GM13977 (cell line): ENCODE measurements at places on chromosomes 2 and 18.
A peak's percentile ranks its signal among the peaks of the same experiment; 100 is the strongest.

- DNase-seq = no peak
These were observed 180.1 kb upstream of the SPOPL start for GRCh38 chr2:138321458-138321857.

GRCh38 chr2:74498500-74499266 lies 720 bp downstream of the LBX2 start:
- peak; percentile 56 for DNase-seq

DNA sequence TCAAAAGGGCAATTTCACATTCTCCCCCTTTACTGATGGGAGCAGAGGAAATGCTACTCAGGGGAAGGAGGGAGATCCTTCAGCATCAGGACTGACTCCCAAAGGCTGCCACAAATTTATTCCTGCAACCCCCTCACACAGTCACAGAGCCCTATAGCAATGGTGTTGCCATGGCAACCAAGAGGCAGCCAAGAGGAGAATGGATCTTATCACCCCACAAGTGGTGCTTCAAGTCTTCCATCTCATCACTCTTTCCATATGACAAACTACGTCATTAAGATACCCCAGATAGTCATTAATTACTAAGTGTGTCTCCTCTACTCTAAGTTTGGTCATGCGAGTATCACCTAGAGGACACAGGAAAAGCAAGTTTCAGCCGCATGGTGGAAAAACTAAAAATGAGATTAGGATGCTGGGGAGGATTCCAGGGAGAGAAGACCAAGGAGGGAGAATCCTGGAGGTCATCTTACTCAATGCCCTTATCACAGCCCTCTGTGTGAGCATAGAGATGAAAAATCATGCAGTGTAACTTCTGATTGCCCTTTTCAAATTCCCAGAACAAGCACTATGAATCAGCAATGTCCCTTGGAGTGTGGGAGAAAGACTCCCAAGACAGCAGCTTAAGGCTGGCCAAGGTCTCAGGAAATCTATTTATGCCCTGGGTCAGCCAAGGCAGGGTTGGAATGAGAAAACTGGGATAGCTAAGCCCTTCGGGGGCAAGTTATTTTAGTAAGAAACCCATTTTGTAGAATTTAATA lies 885.7 kb upstream of the KLHL29 start:
- no peak for DNase-seq

- peak; percentile 64 for DNase-seq
These were observed 175.8 kb downstream of the LOXHD1 start for GRCh38 chr18:46481048-46481846.

DNA sequence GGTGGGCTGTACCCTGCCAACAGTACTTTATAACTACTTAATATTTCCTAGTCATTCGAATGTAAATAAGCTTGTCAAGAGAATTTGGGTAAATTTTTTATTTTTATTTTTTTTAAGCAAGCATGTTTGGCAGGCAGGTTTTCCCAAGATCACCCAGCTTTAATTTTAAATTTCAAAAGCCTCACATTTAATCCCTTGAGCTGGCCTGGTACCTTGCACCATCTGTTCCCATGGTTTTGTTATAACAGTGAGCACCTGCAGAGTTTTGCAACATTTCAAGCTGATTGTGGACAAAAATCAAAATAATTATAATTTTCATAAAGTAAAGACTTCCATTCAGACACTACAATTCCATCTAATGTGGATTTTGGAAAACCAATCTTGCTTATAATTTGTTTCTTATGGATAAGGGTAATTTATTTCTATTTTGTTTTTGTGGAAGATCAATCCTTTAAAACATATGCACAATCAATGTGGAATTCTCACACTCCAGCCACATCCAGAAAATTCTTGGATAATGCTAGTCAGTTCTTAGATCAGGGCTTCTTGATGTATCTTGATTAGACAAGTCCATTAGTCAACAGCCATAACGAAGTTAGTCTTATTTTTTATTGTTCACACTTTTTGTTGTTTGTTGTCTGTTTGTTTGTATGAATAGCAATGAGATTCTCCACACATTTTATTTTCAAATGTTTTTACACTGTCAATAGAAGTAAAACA lies 689.3 kb downstream of the NR4A2 start:
- no peak for DNase-seq

- DNase-seq = no peak
These were observed 24.4 kb downstream of the CXCR4 start for GRCh38 chr2:136093583-136093982.

GRCh38 chr2:107669335-107669734 lies 157.4 kb upstream of the RGPD4 start:
- no peak for DNase-seq

GRCh38 chr2:66478731-66479316 lies 43.9 kb downstream of the MEIS1 start:
- no peak for DNase-seq
